Activated CD4-positive, alpha-beta T cell treated with anti-CD3 and anti-CD28 coated beads, Interleukin-2, amount 50 U/mL, for 16 hours (primary cell): ENCODE measurements at places on chromosomes 13 and 19.

DNA sequence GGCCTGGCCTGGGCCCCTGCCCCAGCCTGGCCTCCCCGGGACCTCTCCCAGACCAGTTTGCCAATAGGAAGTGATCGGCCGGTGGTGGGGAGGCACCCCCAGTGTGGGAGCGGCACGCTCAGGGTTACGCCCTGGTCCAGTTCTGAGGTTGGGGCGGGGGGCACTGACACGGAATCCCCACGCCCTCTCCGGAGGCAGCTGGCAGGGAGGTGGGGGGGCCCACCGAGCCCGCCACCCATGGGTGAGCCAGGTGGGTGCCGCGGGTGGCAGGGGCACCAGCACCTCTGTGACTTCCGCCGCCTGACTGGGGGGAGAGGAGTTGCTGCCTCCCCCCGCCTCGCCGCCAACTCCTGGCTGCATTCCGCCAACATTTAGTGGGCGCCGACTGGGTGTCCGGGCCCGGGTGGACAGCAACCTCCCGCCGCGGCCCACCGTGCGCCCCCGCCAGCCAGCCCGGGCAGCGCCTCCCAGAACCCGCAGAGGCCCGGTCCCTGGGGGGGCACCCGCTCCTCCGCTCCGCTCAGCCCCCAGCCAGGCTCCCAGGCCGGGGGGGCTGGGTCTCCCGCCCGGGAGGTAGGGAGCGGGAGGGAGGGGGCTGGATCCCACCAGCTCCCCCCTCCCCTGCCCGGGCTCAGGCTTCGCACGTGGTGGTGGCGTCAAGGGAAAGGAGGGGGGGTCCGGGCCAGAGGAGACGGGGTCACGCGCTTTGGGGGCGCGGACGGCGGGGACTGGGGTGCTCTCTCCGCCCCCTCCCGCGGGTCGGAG is 2.0 kb downstream of the ZBTB7A start:
- DNase-seq = no peak

DNA sequence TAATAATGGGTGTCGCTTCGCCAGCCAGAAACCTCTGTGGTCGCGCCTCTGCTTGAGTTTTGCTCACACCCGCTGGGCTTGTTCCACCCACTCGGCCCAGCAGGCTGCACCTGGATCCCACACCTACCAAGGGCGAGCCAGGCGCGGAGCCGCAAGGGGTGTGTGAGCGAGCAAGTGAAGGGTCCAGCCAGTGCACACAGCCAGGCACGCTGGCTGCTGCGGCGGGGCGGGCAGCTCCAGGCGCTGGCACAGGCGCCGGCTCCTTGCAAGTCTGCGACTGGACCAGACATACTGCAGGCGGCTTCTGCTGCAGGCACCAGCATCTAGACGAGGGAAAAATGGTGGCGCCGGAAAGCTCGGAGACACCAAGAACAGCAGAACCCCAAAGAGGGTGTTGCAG is 1.8 kb upstream of the ZNF256 start:
- DNase-seq = no peak

- peak; percentile 73 for DNase-seq
Measured at GRCh38 chr19:45917421-45918091, 3.0 kb upstream of the NANOS2 start.

- no peak for DNase-seq
Measured at GRCh38 chr13:113052971-113053370, 52.6 kb upstream of the F7 start.

GRCh38 chr19:33156334-33156733 is 24.4 kb downstream of the WDR88 start:
- no peak for DNase-seq

DNA sequence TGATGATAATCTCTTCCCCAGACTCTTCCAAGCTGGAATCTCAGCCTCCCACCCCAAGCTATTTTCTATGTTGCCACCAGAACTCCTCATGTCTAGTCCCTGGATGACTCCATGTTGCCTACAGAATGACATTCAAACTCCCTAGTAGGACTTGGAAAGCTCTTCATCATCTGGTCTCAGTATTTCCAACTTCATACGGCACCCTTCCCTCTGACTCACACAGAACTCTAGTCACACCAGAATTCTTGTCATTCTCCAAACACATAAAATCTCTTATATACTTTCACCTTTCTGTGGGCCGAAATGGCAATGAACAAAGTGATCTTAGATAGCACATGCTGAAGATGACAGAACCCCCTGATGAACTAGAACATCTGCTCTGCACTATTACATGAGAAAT is 86.2 kb downstream of the CAB39L start:
- no peak for DNase-seq

DNA sequence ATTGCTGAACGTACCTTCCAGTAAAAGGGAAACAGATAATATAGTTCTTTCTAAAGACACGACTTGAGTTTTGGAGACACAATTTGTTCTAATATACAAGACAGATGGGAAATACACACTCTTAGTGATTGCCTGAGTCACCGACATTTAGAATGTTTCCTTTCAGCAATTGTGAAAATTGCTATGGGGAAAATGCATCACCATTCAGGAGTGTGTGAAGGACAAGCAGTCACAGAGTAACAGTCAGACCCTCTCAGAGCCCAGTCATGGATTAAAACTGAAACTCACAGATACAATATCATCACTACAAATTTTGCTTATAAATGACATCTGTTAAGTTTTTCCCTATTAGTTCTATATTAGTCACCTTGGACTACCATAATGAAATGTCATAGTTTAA is 286.1 kb downstream of the SPRY2 start:
- DNase-seq = no peak

GRCh38 chr19:2164020-2164998 is 576 bp downstream of the DOT1L start:
- peak; percentile 18 for DNase-seq

DNA sequence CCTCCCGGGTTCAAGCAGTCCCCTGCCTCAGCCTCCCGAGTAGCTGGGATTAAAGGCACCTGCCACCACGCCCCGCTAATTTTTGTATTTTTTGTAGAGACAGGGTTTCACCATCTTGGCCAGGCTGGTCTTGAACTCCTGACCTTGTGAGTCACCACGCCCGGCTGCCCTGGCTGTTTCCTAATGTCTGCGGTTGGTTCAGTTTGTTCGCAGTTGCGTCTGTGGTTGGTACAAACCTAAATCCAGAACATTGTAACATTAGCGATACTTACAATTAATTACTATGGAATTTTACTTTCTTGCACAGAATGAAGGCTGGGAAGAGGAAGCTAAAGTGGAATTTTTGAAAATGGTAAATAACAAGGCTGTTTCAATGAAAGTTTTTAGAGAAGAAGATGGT is 38.1 kb downstream of the RNF17 start:
- no peak for DNase-seq

- no peak for DNase-seq
Measured at GRCh38 chr13:74114202-74114601, 20.0 kb downstream of the KLF12 start.

GRCh38 chr19:38619361-38620174 is 580 bp downstream of the EIF3K start:
- no peak for DNase-seq

GRCh38 chr19:48122421-48122820 is 11.8 kb upstream of the PLA2G4C start:
- DNase-seq = no peak

DNA sequence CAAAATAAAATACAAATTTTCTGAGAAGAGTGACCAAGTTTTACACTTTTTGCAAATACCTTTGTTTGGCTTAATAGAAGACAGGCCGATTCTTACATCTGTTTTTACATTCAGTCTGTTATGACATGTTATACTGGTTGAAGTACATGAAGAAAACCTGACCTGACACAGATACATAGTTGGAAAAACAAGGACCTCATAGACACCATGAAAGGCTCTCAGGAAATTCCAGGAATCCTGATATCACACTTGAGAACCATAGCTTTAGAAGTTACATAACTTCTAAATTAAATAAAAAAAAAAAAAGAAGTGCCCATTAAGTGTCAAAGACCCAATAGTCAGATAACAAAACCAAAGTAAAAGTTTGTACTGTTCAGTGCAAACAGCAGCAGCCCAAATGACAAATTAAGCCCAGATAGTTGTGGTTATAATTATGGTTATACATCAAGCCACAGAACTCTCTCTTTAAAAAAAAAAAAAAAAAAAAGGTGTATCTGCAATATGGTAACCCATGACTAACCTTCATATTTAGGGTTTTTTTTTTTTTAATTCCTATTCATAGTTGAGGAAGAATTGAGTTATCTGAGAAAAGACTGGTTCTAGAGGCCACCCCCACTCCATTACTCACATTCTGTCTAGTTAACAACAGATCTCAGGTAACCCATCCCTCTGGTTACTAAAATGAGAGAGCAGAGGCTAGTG is 19.8 kb downstream of the RBM26 start:
- peak; percentile 49 for DNase-seq

DNA sequence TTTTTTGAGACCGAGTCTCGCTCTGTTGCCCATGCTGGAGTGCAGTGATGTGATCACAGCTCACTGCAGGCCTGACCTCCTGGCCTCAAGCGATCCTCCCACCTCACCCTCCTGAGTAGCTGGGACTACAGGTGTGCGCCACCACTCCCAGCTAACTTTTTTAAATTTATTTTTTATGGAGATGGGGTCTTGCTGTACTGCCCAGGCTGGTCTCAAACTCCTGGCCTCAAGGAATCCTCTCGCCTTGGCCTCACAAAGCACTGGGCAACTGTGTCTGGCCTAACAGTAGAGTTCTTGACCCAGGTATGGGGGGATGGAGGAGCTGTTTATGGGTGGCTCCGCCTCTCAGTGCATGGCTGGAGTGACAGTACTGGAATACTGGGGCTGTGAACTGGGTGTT is 59.6 kb downstream of the SMARCA4 start:
- no peak for DNase-seq

- DNase-seq = no peak
Measured at GRCh38 chr19:29381353-29382203, 144.2 kb upstream of the VSTM2B start.

DNA sequence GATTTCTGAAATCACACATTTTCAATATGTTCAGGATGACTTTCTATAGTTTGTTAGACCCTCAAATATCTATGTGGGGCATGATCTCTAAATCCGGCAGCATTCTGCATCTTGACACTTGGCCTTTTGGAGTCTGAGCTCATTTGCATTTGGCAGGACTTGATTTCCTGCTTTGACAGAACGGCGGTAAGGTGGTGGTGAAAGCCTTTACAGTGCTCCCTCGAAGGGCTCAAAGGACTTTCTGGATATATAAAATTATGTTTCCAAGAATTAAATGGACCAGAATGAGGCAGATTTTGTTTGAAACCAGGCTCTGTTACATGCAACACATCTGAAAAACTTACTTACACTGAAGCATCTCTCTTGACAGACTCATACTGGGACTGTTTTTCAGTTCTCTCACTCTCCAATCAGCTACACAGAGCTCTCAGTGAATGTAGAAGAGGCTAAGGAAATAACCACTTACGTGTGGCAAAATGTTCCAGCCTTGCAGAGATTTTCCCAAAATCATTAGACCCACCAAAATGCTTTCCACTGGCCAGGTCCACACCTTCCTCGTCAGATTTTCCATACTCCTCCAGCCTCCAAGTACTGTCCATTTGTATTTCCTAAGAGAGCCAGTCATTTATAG is 207.2 kb downstream of the SPRY2 start:
- DNase-seq = no peak

GRCh38 chr13:81326913-81327312 is 986.0 kb upstream of the SPRY2 start:
- DNase-seq = no peak

DNA sequence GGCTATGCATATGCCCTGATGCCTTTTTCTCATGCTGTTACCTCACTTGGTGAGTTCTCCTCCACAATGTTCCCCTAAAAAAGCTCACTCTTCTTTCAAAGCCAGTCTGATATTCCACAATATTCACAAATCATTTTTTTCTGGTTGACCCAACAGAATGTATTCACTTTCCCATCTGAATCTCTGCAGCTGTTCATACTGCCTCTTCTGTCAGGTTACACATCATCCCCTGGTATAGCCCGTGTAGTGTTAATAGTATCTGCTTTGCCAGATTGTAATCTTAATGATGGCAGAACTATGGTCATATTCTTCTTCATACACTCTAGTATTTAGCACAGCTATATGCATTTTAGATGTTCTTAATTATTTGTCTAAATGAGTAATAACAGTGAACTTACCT is 544.3 kb downstream of the EFNB2 start:
- DNase-seq = no peak

DNA sequence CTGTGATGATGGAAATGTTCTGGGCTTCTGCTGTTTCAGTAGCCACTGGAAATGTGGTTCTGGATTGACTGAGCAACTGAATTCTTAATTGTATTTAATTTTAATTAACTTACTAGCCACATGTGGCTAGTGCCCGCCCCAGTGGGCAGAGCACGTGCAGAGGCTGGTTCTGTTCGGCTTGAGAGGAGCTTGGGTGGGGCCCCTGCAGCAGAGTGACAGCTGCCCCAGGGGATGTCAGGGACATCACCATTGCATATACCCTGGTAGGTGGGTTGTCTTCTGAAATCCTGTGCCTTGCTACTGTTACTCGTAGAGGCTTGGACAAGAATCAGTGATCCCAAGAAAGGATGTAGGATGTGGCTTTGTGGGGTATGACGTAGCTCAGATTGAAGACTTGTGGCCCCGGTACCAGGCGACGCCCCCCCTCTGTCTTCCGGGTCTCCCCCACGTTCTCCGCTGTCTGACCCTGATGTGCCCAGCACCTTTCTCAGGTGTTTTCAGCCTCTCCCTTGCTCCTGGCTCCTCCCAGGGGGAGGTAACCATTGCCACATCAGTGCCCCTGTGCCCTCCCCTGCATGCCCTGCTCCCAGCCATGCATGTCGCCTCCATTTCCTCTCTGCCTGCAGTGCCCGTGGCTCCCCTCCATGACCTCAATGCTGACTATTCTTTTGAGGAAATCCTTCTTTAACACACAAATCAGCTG is 102.6 kb upstream of the RNF113B start:
- no peak for DNase-seq

- DNase-seq = no peak
Measured at GRCh38 chr19:1521636-1522035, 2.2 kb upstream of the PLK5 start.

DNA sequence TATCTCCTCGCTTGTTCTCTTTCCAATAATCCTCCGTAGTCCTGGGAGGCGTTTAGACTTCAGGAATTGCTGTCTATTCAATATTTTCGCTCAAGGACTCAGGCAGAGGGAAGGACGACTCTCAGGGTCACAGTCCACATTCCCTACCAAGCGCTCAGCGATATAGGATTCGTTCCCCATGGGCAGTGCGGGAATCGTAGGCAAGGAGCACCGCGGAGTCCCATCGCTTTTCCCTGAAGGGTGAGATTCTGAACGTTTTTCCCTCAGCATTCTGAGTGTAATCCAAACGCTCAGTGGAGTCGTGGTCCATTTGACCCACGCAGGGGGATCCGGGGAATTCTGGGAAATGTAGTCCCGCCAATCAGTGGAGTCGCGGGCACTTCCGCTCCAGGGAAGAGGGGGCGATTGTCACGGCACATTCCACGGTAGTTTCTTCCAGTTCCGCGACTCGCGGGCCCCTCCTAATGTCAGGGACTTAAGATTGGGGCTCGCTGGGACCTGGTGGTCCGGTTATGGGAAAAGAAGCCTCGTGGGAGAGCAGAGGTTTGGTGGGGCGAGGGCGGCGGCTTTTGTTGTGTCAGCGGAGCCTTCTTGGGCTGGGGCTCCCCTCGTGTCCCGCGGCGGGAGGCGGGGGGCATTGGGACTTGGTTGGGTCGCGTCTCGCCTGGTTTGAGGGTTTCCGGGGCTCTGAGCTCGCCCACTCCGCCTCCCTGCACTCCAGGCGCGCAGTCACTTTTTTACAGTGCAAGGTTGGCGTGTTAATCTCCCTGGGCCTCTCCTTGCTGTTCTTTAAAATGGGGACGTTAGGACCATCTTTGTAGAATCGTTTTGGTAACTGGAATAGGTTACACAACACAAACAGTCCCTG is at the start of gene ZNF234:
Gene ZNF234 (plus strand): TSS at position 364 of the 868 bp plus-strand sequence. CDS start 3,079 bp downstream, outside the sequence.
- DNase-seq = peak; percentile 72

GRCh38 chr19:4635754-4636116 is 3.6 kb upstream of the TNFAIP8L1 start:
- DNase-seq = no peak
